SHP77 (cell line): ENCODE measurements at places on chromosomes 13 and 19.

GRCh38 chr13:88281841-88282240 lies 610.7 kb downstream of the SLITRK5 start:
- DNase-seq = no peak

DNA sequence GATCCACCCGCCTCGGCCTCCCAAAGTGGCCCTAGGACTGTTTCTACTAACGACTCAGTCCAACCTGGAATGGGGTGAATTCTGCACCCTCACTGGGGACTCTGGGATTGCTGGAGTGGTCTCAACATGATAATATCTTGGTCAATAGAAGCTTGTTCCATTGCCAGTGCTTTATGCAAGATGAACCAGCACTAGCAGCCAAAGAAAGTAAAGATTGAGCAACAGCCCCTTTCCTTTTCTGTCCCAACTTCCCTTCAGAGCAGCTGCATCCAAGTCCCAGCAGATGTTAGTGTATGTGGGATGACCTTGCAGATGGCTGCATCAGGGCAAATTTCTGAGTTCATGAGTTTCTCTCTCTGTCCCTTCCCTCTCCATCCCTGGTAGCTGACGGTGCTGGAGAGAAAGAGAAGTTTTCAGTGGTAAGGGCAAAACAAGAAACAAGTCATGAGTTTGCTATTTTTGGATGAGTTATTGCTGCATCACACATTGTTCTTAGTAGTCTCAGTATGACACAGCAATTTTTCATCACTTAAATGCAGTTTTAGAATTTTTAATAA lies 183.6 kb upstream of the EDNRB start:
- DNase-seq = no peak

DNA sequence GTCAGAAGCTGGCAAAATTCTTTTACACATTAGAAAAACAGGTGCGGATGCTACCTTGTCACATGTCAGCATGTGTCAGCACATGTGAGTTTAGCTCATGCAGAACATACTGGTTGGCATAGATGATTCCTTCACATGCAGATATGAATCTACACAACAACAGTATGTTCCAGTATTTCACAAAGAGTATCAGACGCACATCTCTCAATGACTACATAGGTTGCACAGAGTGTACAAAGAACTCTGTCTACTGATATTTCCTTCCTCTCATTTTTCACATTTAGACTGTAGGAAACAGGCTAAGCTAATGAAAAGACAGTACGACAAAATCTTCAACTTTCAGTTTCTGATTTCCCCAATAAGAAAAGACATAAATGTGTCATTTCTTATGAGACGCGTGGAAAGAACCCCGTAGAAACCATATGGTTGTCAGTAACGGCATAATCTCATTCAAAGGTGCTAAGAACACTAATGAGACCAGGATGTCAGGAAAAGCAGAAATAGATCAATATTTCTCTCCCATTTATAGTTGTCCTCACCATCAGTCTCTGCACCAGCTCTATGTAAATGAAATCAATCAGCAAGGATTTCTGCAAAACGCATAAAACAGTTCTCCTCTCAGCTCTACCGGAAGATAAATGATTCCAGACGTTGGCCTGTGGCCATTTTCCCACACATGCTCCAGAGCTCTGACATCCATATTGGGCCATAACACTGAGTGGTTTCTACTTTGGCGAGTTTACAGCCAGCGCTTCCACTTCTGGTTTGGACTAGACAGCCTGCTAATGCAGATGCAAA lies 81.2 kb downstream of the STARD13 start:
- no peak for DNase-seq

GRCh38 chr19:45075301-45076028 lies 813 bp downstream of the ZNF296 start:
- peak; percentile 30 for DNase-seq

DNA sequence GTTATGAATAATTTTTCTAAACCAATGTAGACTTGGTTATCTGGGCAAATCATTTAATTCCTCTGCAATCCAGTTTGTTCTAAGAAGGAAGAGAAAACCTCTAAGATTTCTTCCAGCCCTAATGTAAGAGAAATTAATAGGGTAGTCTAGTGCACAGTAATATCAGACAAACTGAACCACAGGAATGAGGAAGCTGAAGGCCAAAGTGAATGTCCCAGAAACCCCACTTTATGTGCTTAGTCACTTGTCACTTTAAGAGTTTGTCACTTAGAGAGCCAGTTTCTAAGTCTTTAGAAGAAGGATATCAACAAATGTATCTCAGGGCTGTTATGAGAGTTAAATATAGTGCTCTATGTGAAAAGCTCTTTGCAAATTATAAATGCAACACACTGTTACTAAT lies 750.6 kb downstream of the DIAPH3 start:
- no peak for DNase-seq

DNA sequence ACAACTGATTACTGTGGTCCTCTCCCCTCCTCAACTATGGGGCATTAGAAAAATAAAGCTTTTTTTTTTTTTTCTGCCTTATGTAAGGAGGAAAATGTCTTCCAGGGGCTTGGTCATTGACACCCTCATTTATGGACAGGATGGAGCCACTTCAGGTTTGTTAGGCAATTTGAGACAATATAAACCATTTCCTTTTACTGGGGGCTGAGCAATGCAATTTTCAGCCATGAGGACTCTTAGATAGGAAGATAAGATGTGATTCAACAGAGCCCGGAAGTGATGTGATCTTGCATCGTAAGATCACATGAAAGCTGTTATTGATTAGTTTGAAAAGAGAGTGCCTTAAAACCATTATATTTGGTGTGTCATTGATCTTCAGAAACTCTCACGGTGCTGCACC lies 210.8 kb downstream of the OXGR1 start:
- DNase-seq = no peak

GRCh38 chr13:75705395-75705794 lies 69.3 kb downstream of the LMO7 start:
- no peak for DNase-seq

DNA sequence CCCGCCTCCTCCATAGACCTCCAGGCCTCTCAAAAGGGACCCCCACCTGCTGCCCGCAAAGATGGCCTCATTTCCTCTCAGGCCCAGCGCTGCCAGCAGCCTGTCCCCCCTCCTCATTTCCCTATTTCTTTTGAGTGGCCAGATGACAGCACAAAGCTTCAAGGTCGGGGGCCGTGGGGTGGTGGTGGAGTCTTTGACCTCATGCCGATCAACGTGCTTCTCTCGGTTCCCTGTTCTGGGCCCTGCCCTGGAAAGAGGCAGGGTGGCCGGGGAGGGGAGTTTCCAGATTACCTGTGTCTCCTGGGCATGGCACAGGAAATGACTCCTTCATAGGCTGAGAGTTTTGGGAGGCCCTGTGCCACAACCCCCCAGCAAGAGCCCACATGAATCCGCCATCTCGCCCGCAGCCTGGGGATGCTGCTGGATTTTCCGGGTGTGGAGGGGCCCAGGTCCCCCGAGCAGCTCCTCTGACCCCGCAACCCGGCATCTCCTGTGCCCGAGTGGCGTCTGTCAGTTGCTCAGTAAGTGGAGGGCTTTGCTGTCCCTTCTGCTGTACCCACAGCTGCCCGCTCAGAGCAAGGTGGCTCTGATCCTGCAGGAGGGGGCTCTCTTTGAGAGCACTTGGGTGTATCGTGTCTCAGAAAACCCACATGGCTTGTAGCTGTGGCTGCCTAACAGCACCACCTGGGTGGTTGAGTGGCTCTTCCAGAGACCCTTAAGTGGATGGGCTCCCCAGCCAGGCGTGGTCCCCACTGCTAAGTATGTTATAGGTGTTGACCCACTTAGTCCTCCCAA lies 139.4 kb downstream of the SIPA1L3 start:
- DNase-seq = no peak

DNA sequence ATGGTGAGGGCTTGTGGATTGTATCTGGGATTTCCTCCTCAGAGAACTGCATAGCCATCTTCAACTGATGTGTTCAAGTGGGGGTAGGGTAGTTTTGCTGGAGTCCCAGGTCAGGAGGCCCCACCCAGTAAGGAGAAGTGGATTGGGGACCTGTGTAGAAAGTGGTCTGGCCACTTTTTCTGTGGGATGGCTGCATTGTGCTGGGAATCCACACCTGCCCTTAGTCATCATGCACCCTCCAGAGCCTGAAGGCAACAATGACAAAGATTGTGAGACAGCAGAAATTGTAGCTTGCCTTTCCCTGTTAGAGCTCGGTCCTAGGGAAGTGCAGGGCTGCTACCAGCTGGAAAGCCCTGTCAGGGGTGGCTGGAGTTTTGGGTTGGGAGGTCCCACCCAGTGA lies 255.4 kb downstream of the NDFIP2 start:
- DNase-seq = no peak

DNA sequence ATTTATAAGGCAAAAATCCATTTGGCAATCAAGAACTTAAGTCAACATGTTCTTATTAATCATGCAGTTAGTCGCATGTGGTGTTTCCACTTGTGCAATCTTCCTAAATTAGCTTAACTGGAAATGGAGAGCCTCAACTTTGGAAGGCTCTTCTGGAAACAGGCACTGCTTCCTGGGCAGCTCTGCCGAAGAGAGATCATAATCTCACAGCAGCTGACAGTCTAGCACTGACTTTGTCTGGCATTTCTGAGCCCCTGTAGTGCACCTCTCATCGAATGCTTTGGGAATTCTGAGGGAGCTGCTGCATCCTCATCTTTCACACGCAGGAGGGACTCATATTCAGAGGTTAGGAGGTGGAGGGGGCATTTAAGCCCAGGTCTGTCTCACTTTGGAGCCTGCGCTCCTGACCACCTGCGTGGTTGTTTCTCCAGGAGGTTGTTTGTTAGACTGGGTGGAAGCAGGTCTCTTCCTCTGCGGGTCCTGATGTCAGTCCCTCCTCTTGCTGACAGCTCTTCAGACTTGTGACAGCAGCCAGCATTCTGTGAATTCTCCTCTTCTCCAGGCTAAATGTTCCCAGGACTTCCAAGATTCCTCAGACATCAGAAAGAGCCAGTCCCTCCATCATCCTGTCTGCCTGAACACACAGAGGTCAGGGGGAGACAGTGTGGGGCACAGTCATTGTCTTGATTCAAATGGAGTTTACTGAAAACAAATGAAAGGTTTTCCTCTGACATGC lies 100.4 kb upstream of the GJB6 start:
- DNase-seq = no peak

DNA sequence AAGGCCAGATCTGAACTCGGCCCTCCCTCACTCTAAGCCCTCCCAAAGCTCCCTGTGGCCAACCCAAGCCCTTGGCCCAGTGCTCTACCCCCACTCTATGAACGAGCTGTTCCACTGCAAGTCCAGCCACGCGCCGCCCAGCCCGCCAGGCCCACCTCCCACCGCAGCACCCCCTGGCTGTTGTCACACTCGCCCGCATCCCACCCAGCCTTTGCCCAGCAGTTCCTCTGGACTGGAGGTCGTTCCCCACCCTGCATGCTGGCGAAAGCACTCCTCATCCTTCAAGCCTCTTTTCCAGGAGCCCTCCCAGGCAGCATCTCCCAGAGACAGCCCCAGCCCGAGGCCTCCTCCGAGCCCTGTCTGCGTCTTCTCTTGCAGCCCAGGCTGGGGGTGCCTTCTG lies 33.1 kb upstream of the ONECUT3 start:
- DNase-seq = no peak

DNA sequence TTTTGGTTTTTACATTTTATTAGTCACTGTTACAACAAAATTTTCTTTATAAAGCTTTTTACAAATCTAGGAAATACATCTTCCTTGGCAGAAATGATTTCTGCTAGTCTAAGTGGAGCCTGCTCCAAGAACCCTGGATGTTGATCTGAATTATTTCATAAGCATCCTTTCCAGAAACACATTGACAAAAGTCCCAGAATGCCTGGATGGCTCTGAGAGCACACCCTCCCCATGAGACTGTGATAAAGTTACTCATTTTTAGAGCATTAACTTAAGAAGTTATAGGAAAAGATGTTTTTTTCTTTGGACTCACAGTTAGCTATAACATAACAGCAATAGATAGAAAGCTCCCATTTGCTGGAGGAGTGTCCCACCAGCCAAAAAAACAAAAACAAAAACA lies 559.6 kb upstream of the SPRY2 start:
- DNase-seq = no peak

- no peak for DNase-seq
Measured at GRCh38 chr19:58229255-58229639, 533 bp downstream of the ZNF544 start.

DNA sequence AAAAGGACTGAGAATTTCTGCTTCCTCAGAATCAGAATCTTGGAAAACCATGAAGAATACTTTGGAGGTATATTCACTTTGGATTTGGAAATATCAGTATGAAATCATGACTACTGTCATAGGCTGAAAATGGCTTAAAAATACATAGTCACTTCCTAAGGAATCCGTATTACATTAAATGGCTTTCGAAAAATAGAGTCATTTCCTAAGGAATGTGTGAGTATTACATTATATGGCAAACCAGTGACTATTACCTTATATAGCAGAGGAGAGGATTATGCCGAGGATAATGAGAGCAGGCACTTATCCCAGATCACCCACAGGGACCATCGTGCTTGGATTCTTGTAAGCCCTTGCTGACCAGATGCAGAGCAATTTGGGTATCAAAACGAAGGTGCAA lies 1471.8 kb downstream of the EFNB2 start:
- DNase-seq = no peak

DNA sequence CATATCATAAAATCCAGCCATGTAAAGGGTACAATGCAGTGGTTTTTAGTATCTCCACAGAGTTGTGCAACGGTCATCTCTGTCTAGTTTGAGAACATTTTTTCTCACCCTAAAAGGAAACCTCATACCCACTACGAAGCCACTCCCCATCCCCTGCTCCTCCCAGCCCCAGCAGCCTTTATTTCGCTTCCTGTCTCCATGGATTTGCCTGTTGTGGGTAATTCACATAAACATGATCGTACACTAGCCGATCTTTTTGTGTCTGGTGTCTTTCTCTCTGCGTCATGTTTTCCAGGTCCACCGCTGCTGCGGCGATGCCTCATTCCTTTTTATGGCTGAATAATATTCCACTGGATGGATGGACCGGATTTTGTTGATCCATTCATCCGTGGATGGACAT lies 28.6 kb downstream of the BICRA start:
- DNase-seq = no peak

DNA sequence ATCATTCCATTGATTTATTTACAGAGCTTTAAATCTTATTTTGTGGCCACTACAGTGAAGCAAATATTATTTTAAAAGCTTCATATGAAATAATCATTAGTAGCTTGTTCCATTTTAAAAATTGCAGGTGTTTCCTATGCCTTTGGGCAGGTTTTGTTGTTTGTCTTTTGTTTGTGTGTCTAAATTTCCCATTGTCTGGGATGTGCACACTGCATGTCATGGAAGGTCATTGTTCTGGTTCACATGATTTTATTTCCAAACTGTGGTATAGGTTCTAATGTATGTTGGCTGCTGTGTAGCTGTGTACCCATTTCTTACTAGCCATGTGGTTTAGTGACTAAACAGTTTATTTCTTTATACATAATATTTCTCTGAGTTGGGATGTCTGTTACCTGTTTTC lies 65.6 kb downstream of the COL4A2 start:
- no peak for DNase-seq

DNA sequence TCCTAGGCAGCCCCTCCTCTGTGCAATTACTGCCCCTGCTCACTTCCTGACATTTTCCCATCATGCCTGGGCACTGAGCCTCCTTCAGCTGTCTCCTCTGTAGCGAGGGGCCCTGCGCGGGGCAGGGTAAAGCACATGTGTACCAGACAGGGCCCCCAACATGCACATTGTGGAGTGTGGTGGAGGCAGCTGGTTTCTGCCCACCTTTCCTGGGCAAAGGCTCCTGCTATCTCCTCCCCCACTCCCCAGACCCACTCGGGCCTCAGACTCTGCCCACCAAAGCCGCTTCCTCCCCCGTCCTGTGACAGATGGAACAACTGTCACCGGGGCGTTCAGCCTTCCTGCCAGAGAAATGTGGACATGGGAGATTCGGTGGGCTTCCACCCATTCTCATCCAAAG lies 2.9 kb upstream of the KPTN start:
- no peak for DNase-seq
